NCI-H1694 treated with DMSO at 0.1 percent for 48 hours (cell line): ENCODE measurements at places on chromosomes 16 and 17.
A peak's percentile ranks its signal among the peaks of the same experiment; 100 is the strongest.

GRCh38 chr16:89040391-89040790 is 53.3 kb upstream of the ACSF3 start:
- DNase-seq: no peak

DNA sequence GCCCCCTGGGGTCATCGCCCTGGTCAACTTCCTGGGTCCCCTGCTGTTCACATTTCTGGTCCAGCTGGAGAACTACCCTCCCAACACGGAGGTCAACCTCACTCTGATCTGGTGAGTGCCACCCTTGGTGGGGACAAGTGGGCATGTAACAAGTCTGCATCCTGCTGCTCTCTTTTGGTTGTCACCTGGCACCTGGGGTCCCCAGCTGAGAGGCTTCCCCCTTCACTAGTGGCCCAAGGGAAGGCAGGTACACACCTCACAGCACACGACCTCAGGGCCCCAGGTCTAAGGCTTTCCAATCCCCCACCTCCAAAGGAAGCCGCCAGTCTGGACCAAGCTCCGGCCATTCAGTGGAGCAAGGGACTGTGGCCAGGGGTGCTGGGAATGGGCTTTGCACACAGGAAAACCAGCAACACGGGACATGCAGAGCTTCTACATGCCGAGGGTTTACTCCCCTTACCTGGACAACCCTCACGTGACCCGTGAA is 4.4 kb downstream of the TMC8 start:
- DNase-seq: no peak

DNA sequence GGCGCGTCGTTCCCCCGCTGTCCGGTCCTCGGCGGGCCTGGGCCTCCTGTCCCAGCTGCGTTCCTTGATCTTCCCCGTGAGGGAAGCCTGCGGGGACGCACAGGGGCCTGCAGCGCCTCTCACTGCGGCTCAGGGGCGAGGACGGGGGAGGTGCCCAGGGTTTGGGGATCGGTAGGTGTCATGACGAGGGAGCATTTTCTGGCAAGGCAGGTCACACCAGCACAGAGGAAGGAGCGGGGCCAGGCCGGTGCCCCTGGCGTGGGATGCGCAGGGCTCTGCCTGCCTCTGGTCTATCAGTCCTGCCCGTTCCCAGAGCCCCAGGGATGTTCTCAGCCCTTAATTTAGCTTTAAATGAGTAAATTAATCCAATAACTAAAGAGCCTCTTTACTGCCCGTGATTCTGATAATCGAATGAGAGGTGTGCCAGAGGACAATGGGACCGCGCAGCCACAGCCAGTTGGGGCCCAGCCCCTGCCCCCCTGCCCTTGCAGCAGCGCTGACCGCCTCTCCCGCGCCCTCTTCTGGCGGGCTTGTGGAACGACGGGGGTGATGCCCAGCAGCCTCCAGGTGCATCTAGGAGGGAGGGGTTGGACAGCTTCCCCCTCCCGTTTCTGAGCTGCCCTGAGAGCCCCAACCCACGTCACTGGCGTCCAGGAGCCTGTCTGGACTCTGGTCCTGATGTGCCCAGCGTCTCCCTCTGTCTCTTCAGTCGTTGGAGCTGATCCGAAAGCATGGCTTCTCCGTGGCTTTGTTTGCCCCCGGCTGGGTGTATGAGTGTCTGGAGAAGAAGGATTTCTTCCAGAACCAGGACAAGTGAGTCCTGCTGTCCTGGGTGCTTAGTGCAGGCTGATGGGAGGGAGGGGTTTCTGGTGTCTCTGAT is 7.9 kb downstream of the ENGASE start:
- DNase-seq: peak; percentile 14

GRCh38 chr17:66177048-66177447 is 14.9 kb downstream of the CEP112 start:
- no peak for DNase-seq

DNA sequence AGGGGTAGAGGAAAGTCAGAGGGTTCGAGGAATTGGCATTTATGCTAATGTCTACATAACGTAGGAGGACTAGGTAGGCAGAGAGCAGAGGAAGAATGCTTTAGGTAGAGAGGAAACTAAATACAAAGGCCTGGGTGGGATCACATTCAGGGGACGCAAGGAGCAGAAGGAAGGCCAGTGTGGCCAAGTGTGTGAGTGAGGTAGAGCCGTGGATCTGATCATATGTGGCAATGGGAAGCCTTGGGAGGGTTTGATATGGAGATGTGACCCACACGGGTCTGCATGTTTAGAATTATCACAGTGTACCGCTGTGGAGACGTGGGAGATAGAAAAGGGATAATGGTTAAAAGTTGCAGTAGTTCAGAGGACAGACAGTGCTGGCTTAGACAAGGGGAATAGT is 43.1 kb downstream of the HLF start:
- DNase-seq: no peak

GRCh38 chr17:75087558-75088453 is at the start of gene SLC16A5:
Gene SLC16A5 (plus strand): TSS chr17:75087954. CDS start chr17:75093637, 5,683 bp downstream.
- no peak for DNase-seq

- no peak for DNase-seq
Observed at GRCh38 chr17:72697602-72698146, 394.8 kb downstream of the SLC39A11 start.

GRCh38 chr17:18987862-18988545 is 16.6 kb downstream of the FAM83G start:
- DNase-seq: no peak

GRCh38 chr17:55453839-55454557 is 32.4 kb upstream of the MMD start:
- DNase-seq: no peak

DNA sequence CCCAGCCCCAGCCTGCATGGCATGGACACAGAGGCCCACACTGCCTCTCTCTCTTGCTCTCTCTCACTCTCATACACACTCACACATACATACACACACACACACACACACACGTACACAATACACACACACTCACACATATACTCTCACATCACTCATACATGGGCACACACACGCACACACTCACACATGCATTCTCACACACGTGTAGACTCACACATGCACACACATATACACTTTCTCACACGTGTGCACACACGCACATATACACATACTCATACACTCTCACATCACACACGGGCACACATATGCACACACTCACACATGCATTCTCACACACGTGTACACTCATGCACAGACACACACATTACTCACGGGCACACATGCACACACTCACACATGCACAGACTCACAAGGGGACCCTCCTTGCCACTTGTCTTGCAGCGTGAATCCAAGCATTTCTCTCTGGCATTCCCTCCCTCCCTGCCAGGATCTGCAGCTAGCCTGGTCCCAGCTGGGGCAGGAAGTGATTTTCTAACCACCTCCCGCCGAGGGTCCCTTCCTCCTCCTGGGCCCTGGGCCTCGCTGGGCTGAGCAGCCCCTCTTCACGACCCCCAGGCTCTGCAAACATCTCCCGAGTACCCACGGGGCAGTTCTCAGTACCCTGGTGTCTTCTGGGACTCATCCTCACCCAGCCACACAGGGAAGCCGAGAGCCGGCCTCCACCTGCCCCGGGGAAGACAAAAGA is 37.5 kb downstream of the IL21R start:
- DNase-seq: no peak

DNA sequence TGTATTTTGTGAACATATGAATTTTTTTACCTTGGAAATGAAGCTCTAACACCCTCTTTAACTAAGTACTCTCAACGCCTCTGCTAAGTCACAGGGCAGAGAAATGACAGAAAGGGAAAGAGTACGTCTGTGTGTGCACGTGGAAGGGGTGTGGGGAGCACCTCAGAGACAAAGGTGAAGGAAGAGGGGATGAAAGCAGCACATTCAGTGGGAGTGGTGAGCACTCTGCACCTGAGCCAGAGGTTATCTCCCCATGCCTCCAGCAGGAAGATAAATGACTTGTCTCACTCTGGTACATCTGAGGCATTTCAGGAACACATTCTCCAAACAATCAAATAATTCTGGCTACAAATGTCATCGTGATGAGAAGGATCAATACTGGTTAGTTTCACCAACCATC is 15.0 kb downstream of the GNA13 start:
- DNase-seq: no peak

GRCh38 chr17:37543637-37544052 is 54.0 kb downstream of the DUSP14 start:
- DNase-seq: no peak

- no peak for DNase-seq
Observed at GRCh38 chr16:84957192-84957591, 54.1 kb downstream of the ZDHHC7 start.

GRCh38 chr16:78363843-78364555 is 264.5 kb downstream of the WWOX start:
- DNase-seq: no peak

DNA sequence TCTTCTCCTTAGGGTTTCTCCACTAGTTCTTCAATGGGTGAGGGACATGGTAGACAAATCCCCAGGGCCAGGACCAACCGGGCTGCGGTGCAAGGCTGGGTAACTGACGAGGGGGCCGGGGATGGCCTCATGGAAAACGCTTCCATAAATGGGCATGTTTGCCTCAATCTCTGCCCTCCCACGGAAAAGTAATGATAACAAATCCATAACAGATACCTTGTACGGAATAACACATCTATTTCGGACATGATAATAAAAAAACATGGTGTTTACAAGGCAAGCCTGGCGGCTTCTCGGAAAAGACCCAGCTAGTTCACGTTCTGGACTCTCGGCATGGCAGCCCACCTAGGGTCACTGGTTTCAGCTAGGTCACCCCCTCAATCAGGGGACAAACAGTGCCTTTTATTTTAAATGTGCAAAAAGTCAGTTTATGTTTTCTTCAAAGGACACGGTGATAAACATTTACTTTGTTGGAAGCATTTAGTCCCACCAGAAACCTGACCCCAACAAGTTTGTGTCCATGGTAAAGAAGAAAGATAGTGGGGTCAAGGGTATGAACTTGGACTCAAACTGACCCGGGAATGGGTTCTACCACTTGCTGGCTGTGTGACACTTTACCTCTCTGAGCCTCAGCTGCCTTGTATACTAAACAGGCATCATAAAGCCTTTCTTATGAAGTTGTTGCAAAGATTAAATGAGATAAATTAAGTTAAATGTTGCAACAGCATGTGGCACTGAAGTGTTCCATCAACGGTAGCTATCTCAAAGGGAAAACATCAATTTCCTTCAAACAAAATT is 1.7 kb downstream of the MYH11 start:
- no peak for DNase-seq

GRCh38 chr16:9687737-9688319 is 494.4 kb downstream of the GRIN2A start:
- DNase-seq: no peak

DNA sequence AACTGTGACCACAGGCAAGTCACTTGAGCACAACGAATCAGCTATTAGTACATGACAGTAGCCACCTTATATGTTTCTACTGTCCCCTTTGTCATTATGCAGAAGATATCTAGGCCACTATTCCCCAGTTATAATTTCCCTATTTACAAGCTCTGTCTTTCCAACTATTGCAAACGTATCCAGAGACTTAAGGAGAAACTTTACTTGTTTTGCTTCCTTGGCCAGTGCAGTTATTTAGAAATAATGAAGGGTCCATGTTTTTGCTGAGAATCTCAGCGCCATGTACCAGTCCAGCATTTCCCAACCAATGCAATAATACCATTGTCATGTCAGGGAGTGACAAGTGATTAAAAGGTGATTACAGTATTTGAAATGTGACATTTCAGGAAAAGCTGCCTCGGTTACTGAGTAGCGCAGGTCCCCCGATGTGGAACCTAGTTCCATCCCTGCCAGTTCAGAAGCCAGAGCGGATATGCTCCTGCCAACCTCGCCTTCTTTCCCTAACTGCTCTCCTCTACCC is 743 bp downstream of the ZNF624 start:
- no peak for DNase-seq

- peak; percentile 54 for DNase-seq
Observed at GRCh38 chr17:1180958-1181752, 1.4 kb upstream of the ABR start.

GRCh38 chr17:41777574-41778188 is 8.8 kb downstream of the JUP start:
- peak; percentile 60 for DNase-seq

DNA sequence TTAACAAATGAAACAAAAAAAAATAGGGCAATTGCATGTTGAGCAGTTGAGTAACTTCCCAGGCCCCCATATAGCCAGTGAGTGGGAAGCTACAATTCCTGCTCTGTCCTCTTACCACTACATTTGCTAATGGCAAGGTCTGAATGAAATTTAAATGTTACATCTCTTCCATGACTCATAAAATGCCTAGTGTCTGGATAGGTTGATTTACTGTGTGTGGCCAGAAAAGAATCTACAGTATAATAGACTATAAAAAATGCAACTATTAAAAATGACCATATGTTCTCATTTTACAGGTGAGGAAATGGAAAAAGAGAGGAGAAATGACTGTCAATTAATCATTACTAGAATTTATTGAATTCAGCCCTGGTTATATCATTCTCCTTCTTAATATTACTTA is 1199.3 kb downstream of the CDH11 start:
- no peak for DNase-seq

DNA sequence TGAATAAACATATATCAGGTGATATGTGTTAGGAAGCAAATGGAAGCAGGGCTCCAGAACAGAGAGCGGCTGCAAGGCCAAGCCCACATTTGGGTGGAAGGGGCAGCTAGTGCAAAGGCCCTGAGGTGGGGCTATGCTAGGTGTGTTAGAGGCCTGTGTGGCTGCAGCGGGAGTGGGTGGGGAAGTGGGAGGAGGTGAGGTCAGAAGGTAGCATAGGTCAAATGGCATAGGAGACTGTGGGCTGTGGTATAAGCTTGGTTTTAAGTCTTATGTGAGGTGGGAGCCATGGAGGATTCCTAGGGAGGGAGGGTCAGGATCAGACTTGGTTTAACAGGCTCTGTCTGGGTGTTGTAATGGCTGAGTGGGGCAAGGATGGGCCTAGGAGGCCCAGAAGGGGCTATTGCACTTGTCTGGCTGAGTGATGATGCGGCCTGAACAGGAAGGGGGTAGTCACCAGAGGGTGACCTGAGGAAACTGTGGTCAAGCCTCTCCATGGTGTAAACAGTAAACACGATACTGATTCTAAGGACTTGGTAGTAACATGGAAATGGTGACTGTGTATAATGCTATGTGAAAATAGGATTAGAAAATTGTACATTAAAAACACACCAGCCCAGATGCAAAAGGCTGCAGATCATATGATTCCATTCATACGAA is 31.1 kb downstream of the RAI1 start:
- no peak for DNase-seq

DNA sequence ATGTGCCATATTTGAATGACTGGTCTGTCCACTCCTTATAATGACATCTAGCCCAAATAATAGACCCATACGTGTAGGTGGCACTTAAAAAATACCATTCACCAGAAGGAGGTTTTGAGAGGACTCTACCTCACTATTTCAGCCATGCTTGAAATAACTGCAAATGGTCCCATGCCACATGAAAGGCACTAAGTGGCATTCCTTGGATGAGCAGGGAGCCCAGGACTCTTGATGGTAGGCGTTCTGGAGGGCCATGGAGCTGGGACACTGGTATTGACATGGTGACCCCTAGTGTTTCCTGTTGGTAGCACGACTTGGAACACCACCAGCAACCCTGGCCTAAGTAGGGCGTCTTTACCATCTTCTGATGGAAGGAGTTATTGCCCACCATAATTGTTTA is 148.7 kb upstream of the ZFHX3 start:
- peak; percentile 31 for DNase-seq

DNA sequence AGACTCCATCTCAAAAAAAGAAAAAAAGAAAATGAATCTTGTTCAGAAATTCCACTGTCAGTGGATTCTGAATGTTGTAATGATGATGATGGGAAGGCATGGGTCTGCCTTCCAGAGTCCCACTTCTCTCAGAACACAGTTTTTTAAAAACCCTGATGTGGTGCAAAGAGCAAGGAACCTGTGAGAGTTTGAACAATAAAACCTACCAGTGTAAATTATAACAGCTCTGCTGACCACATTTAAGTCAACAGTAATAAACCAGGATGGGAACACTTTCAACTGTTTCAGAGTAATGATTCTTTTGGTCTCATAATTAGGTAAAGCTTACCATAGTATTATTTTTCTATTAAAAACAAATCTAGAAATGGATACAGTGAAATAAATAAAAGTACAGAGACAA is 99.0 kb downstream of the MYO1D start:
- DNase-seq: no peak
